ENCODE measurements at places on chromosomes 3 and 15.

GRCh38 chr3:142298626-142299025, 73.2 kb upstream of the GK5 start:
- DNase-seq: no peak

DNA sequence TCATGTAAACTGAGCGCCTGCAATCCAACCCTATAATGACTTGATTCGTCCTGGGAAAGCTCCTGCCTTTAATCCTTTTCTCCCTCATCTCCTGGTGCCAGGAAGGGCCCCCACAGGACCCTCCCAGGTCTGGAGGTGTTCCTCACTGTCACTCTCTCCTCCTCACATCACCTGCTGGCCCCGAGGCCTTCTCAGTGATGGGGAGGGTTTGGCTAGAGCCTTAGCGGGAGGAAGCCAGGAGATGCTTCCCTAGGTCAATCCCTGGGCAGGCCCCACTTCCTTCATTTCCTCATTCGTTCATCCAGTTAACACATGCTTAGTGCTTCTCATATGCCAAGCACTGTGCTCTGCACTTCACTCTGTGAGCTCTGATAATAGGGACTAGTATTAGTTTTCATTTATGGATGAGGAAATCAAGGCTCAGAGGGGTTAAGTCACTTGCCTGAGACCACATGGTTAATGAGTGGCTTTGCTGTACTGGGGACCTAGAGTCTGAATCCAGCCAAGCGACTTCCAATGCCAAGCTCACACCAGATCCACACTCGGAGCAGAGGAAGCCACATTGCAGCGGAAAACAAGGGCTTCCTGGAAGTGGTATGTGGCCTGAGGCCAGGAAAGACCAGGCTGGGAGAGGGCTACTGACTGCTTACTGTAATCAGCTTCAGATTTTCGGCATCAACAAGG, 50.3 kb upstream of the CHRNB4 start:
- DNase-seq: no peak

DNA sequence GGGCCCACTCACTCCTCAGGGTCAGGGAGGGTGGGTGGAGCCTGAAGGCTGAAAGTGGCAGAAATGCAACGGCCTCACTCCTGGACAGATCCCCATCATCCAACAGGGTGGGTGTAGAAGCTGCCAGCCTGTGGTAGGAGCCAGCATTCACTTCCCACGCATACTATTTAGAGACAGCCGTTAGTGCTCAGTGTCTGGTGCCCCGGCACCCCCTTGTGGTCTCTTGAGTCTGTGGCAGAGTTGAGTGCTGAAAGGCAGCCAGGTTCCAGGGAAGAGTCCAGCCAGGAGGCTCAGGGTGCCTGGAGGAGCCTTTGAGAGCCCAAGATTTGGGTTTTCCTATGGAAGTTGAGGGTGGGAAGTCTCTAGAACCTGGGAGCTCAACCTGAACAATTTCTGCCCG, 2.1 kb upstream of the GNAT1 start:
- DNase-seq: peak; percentile 77

DNA sequence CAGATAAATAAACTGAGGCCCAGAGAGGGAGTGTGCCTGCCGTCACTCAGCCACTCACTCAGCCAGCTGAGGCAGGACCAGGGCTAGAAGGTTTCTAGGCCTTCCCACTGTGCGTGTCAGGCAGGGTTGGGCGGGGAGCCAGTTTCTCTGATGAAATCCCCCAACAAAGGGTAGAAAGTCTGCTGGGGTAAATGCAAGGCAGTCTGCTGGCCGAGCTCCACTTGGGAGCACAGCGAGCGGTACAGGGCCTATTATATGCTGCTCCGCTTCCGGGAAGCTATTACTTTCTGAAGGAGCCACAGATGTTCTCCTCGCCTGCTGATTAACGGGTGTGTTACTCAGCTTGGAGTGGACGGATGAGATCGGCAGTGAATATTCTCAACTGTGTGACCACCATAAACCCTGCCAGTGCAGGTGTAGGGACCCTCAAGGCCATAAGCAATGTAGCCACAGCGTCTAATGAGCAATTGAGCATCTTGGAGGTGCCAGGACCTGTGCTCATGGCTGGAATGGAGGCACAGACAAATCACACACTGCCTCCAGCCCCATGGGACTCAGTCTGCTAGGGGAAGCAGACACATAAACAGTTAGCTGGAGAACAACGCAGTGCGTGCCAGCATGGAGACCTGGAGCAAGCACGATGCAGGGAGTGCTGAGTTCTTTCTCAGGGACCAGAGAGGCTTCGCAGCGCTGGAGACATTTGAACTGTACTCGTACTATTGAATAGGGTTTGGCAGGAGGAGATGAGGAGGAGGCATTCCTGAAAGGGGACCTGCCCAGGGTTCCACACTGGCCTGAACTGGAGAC, 42.1 kb downstream of the CORO2B start:
- DNase-seq: no peak

GRCh38 chr3:106048946-106049481, 180.2 kb upstream of the CBLB start:
- no peak for DNase-seq

- no peak for DNase-seq
These were observed 30.2 kb downstream of the SEMA7A start for GRCh38 chr15:74403588-74403919.

DNA sequence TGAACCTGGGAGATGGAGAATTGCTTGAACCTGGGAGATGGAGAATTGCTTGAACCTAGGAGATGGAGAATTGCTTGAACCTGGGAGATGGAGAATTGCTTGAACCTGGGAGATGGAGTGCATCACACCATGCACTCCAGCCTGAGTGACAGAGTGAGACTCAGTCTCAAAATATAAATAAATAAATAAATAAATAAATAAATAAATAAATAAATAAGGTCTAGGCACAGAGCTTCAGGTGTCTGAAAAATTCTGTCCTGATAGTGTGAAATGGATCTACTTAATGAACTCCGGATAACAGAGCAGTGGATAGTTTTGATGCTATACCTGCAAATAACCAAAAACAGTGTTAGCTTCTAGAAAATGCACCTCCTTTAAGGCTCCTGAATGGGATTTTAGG, 24.3 kb upstream of the NUDT16 start:
- no peak for DNase-seq

All from GM13977 (cell line).